ENCODE measurements at places on chromosomes 12 and 14. TPM values are rescaled to one million over a fixed set of nuclear protein-coding genes. Genes with fewer than 3 reads are reported as not detected.

DNA sequence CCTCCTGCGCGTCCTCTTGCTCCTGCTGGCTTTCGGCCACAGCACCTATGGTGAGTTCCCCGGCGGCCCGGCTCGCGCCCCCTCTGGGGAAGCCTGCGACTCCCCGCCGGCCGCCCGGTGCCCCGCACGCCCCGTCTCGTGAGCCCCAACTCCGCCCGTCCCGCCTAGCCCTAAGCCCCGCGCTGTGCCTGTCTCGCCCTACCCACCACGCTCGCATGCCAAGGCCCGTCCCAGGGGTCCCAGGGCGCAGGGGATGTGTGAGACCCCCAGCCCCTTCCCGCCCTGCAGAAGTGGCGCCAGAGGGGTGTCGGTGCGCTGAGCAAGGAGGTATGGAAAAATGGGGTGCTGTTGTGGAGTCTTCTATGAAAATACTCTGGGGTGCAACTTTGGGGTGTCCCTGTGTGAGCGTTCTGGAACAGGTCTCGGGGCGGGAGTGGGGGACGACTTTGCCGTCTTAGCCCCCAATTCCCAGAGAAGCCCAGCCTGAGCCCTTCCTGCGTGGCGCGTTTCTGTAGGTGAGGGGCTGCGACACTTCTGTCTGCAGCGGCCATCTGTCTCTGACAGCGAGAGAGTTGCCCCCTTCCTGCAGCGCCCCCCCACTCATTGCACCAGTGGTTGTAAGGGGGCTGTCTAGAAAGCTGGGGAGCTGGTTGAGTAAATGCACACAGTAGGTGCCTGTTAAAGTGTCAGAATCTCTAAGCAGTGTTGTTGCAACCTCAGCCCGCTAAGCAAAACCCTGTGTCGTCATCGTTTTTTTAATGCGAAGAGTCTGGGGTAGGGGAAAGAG lies 587 bp downstream of the DLK1 start:
- DNase-seq = no peak
- peaks cover 18% of the 10 kb centered on the region for H3K27me3 ChIP-seq
- H3K36me3 ChIP-seq = no peaks in the 10 kb centered on the region
- peak overlapping the region; percentile 97 for H3K4me3 ChIP-seq
- peaks cover 70% of the 10 kb centered on the region for H3K4me1 ChIP-seq

Gene KRT75
- not detected for total RNA-seq

- DNase-seq = peak; percentile 68
- H3K27me3 ChIP-seq = no peaks in the 10 kb centered on the region
- H3K4me1 ChIP-seq = peaks cover 20% of the 10 kb centered on the region
- no peaks in the 10 kb centered on the region for H3K36me3 ChIP-seq
Measured at GRCh38 chr12:100267603-100268281, 765 bp downstream of the SCYL2 start.

DNA sequence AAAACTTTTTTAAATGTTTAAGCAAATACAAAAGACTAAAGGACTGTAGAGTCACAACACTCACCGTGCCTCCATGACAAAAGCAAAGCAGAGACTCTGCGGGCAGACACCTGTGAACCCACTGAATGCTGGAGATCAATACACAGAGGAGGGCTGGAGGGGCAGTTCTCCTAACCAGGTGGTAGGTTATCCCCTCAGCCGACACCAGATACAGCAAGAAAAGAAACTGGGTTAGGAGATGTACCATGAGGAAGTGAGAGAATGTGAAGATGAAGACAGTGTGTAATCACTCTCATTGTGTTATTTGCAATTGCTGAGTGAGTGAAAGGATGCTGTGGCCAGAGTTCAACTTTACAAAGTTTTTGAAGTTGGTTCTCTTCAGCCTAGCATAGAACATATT lies 480.3 kb downstream of the BCL11B start:
- no peaks in the 10 kb centered on the region for H3K4me1 ChIP-seq
- H3K4me3 ChIP-seq = no peak overlapping the region

Gene POLR3B
- 8.8 TPM for total RNA-seq

GRCh38 chr12:109428037-109428629 lies 49.0 kb downstream of the KCTD10 start:
- peak; percentile 28 for DNase-seq
- no peak overlapping the region for H3K4me3 ChIP-seq
- H3K4me1 ChIP-seq = no peaks in the 10 kb centered on the region
- H3K27me3 ChIP-seq = no peaks in the 10 kb centered on the region
- H3K27ac ChIP-seq = no peak overlapping the region
